ENCODE measurements at places on chromosomes 2 and 18.

- DNase-seq: no peak
Measured at GRCh38 chr2:151575338-151575737, 158.9 kb downstream of the NEB start.

- DNase-seq: no peak
Measured at GRCh38 chr2:238820916-238821315, 27.0 kb upstream of the TWIST2 start.

- no peak for DNase-seq
Measured at GRCh38 chr2:31877008-31877407, 133.8 kb downstream of the MEMO1 start.

- DNase-seq: no peak
Measured at GRCh38 chr2:241584436-241584835, 25.9 kb downstream of the BOK start.

- peak; percentile 40 for DNase-seq
Measured at GRCh38 chr2:152354069-152354755, 19.2 kb downstream of the FMNL2 start.

- DNase-seq: no peak
Measured at GRCh38 chr2:144518748-144519596, 947 bp downstream of the ZEB2 start.

DNA sequence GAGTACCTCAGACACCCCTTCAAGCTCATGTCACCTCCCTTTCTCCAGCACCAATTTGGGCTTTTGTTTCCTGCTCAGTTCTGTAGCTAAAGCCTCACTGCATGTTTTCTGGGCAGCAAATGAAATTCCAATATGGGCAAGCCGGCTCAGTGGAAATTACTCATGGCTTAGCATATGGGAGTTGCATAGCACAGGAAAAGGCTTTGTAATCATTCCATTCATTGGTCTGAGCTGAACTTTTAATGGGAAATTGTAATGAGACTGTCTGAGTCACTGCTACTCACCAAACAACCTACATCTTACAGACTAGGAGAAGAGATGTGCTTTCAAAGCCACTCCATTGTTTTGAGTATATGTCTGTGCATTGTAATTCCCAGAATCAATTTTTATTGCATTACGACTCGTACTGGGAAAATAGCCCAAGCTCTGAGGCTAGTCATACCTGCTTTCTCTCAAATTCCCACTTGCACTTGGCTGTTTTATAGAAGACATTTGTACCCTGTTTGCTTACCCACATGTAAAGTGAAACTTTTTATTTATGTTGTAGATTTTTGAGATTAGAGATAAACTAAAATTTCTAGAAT, 139.5 kb upstream of the LRATD1 start:
- peak; percentile 59 for DNase-seq

DNA sequence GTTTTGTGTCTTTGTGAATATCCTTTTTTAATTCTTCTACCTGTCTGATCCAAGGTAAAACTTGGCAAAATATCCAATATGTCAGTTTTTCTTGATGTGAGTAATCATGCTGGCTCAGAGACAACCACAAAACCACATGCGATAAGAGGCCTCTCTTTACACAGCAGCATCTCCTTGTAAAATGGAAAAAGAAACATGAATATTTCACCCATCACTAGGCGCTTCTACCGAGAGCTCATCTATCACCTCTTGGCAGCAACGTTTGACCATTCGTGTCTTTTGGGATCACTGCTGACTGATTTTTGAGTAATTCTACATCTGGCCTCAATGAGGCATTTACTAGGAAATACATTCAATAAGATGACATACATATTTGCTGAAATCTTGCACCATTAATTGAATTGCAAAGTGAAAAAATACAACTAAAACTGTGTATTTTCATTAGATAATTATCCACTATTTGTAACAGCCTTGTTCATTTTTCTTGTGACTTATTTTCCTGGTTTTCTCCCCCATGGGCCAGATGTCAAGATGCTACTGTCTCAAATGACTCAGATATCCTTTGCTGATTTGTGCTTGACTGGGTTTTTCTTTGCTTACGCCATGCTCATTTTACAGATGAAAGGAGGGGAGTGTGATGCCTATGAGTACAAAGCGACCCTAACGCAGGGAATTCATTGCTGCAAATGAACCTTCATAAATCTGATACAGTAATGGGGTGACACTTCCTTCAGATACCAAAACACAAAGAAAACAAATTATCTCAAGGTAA, 467.5 kb downstream of the FBXO15 start:
- DNase-seq: peak; percentile 59

DNA sequence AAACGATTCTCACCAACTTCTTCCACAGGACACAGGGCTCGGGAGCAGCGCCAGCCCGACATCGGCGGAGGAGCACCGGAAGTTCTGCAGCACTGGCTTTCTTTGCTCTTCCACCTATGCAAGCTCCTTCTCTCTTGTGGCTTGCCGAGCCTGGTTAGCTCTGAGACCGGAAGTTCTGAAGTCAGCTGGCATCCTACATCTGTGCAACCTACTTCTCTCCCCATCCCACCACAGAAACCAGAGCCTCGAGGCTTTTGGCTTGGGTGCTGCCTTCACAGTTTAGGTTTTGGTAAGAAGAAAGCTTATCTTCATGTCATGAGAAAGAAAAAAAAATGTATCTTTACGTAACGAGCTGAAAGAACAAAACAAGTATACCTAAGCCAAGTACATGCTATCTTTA, 111.7 kb downstream of the ANKRD44 start:
- DNase-seq: no peak

DNA sequence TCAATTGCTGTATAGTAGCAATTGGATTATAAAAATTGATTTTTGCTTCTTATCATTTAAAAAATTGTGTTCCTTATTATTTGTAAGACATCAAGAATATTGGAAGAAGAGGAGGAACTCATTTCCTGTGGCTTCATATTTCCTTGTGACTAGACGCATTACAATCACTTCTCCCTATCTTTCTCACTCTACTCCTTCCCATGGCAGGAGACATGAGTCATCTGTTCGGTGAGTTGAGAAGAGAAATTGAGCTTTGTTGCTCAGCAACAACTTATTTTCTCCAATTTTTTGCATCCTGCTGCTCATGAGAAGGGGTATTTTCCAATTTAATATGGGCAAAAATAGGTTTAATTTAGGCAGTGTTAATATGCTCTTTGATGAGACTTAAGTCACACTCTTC, 1783.9 kb downstream of the SUCLG1 start:
- DNase-seq: no peak

GRCh38 chr18:72544092-72544886, at the start of gene CBLN2:
Gene CBLN2, minus strand, starts transcription at chr18:72544342. Its CDS starts 2,182 bp downstream, at chr18:72542160.
- peak; percentile 68 for DNase-seq
